ENCODE measurements at places on chromosomes 12 and 14. TPM values are rescaled to one million over a fixed set of nuclear protein-coding genes. Genes with fewer than 3 reads are reported as not detected.

DNA sequence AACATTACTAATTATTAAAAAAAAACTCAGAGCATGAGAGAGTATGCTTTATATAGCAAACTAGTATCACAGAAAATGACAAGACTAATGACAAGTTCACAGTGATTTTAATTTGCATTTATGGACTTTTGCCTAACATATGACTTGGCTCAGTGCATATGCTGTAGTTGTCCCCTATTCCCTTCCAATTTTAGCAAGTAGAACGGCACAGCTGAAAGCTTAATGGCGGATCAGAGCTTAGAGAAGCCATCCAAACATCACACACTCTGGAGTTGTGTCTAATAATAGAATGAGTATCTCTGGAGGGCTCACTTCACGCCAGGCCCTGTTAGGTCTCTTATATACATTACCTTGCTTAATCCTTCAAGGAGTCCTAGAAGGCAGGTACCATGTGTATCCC, 13.3 kb downstream of the CNIH1 start:
- no peak for DNase-seq

DNA sequence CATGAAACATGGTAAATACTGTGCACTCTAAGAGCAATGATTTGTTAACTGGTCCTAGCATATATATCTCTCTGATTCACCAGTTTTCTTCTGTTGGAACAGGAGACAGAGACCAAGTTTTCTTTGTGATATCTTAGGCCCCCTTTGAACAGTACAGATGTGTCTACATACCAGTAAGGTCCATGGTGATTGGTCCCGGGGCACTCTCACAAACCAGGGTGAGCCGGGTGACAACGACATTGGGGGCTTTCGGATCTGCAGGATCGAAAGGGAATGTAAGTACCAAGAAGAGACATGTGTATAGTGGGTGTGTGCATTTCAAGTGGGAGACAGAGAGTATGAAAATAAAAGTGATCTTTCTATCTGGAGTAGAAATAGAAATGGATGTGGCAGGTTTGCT, 11.3 kb upstream of the ERP27 start:
- DNase-seq: no peak

- no peak for DNase-seq
Observed at GRCh38 chr14:101123618-101124510, 220.3 kb upstream of the RTL1 start.

- no peak for DNase-seq
Observed at GRCh38 chr12:45886685-45887084, 103.7 kb downstream of the SCAF11 start.

The GLI1 gene
- total RNA-seq: 0.27 TPM

GRCh38 chr14:98210045-98210672, 1061.8 kb downstream of the BCL11B start:
- peak; percentile 20 for DNase-seq

DNA sequence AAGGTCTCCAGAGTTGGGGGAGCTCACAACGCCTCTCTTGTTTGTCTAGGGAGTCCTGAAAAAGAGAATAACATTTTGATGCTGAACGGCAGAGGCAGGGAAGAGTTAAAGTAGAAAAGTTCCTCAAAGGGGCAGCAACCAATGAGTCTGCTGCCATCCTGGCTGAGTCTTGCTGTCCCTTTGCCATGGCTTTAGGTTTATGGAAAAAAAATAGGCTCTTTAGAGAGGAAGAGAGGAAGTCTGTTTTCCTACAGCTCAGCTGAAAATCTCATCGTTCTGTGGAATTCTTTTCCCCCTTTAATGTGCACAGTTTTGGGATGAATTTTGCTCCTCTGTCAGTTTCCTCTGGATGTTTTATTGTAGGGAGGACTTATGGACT, 314.8 kb upstream of the TBX3 start:
- no peak for DNase-seq

GRCh38 chr12:24814379-24815113, 134.4 kb downstream of the BCAT1 start:
- DNase-seq: peak; percentile 26

The SPIC gene
- not detected for total RNA-seq
